Endothelial cell of coronary artery (primary cell): ENCODE measurements at places on chromosomes 3 and 15. TPM values are rescaled to one million over a fixed set of nuclear protein-coding genes. Genes with fewer than 3 reads are reported as not detected.

The CP gene
- total RNA-seq, result 0.28 TPM in 1 of 2 replicates, not detected in the other

The EBLN2 gene
- total RNA-seq, result 4.4 and 7.2 TPM in 2 replicates

The PPM1L gene
- total RNA-seq, result 0.94 and 1.2 TPM in 2 replicates

The MEIS2 gene
- 39.1 and 55.5 TPM in 2 replicates for total RNA-seq

The ERC2 gene
- total RNA-seq, result 0.28 and 1.1 TPM in 2 replicates

The KBTBD12 gene
- not detected in 2 replicates for total RNA-seq

The ISY1 gene
- 37.3 and 42.9 TPM in 2 replicates for total RNA-seq

The PDZRN3 gene
- 0.09 and 0.18 TPM in 2 replicates for total RNA-seq

The NLGN1 gene
- total RNA-seq, result 29.4 and 32.2 TPM in 2 replicates

The GALNT15 gene
- 1.2 and 45.6 TPM in 2 replicates for total RNA-seq

The IVD gene
- 36.4 and 46.3 TPM in 2 replicates for total RNA-seq

The DAZL gene
- not detected in 2 replicates for total RNA-seq

The POLQ gene
- total RNA-seq, result 4.0 and 6.8 TPM in 2 replicates

The ALS2CL gene
- total RNA-seq, result 5.0 and 8.5 TPM in 2 replicates

The LIPH gene
- total RNA-seq, result under 0.01 and 2.5 TPM in 2 replicates

The SCG3 gene
- total RNA-seq, result under 0.01 TPM in 1 of 2 replicates, not detected in the other

The C3orf85 gene
- not detected in 2 replicates for total RNA-seq

The GABRR3 gene
- total RNA-seq, result not detected in 2 replicates

The ST6GAL1 gene
- total RNA-seq, result 40.9 and 63.4 TPM in 2 replicates

The SSUH2 gene
- under 0.01 TPM in 1 of 2 replicates, not detected in the other for total RNA-seq

The UBE2E2 gene
- total RNA-seq, result 26.6 and 43.3 TPM in 2 replicates

The BSN gene
- total RNA-seq, result under 0.01 and 0.09 TPM in 2 replicates

The ARL14 gene
- total RNA-seq, result not detected in 2 replicates

The NEK10 gene
- 3.4 and 9.0 TPM in 2 replicates for total RNA-seq

The A4GNT gene
- not detected in 2 replicates for total RNA-seq

The CHRD gene
- total RNA-seq, result 0.09 and 0.28 TPM in 2 replicates

The GRAMD1C gene
- total RNA-seq, result 16.2 and 22.1 TPM in 2 replicates

The NR1D2 gene
- 21.2 and 22.0 TPM in 2 replicates for total RNA-seq

The MEX3B gene
- 10.4 and 12.4 TPM in 2 replicates for total RNA-seq

The PLXNA1 gene
- total RNA-seq, result 34.5 and 44.2 TPM in 2 replicates

The ATG3 gene
- 68.1 and 77.9 TPM in 2 replicates for total RNA-seq

The PIERCE2 gene
- total RNA-seq, result 0.94 and 1.3 TPM in 2 replicates

The SEMA6D gene
- 2.1 and 2.2 TPM in 2 replicates for total RNA-seq

The WDR93 gene
- under 0.01 TPM in 2 replicates for total RNA-seq

The OPA1 gene
- 71.3 and 76.4 TPM in 2 replicates for total RNA-seq

The ADPGK gene
- 42.1 and 43.3 TPM in 2 replicates for total RNA-seq

The SLC12A6 gene
- 13.1 and 22.9 TPM in 2 replicates for total RNA-seq

The ZDHHC19 gene
- total RNA-seq, result not detected in 2 replicates

The ZNF660 gene
- total RNA-seq, result 0.63 and 1.8 TPM in 2 replicates

The TRAT1 gene
- not detected in 2 replicates for total RNA-seq

The PRSS50 gene
- total RNA-seq, result not detected in 2 replicates

The DLL4 gene
- 33.8 and 103 TPM in 2 replicates for total RNA-seq
